Inflammatory macrophage treated with lipopolysaccharide for 1 hour (primary cell): ENCODE measurements at places on chromosomes 1 and 21.

DNA sequence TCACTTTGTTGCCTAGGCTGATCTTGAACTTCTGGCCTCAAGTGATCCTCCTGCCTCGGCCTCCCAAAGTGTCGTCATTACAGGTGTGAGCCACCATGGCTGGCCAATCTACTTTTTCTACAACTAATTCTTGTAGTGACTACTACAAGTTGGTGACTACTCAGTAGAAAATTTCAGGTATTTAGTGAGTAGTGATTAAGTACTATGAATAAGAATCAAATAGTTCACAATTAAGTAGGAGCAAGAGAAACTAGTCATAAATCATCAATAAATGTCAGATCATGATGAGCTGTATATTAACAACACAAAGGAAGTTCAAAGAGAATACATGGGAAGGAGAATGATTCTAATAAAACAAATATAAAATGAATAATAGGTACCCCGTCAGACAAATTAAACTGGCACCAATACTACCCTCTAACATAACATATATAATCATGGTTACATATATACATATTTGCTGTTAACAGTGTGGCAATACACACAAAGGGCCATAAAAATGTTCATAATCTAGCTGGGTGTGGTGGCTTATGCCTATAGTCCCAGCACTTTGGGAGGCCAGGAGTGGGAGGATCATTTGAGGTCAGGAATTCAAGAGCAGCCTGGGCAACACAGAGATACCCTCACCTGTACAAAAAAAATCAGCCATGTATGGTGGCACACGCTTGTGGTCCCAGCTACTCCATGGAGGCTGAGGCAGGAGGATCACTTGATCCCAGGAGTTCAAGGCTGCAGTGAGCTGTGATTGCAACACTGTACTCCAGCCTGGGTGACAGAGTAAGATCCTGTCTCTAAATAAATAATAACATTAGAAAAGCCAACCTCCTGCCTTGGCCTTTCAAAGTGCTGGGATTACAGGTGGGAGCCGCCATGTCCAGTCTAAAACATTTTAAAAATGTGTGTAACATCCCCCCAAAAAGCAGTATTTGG lies 19.1 kb downstream of the YY1AP1 start:
- DNase-seq: no peak

DNA sequence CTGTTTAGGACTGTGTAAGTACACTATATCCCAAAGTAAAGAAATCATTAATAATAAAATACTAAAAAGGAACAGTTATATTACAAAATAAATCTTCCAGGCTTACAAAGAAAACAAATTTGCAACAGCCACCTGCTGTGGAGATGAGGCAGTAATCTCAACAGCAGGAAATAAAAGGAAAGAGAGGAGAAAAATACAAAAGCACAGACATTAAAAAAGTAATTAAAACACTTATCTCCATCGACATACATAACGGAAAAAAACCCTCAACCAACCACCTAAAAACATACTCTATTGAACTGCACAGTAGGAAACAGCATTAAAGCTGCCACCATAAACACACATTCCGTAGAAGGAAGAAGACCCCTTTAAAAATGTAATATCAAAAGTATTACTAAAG lies 317.6 kb downstream of the DPYD start:
- DNase-seq: no peak

- DNase-seq: no peak
Measured at GRCh38 chr1:176669782-176670181, 206.8 kb downstream of the PAPPA2 start.

GRCh38 chr1:90970208-90970607 lies 51.6 kb downstream of the ZNF644 start:
- DNase-seq: no peak

DNA sequence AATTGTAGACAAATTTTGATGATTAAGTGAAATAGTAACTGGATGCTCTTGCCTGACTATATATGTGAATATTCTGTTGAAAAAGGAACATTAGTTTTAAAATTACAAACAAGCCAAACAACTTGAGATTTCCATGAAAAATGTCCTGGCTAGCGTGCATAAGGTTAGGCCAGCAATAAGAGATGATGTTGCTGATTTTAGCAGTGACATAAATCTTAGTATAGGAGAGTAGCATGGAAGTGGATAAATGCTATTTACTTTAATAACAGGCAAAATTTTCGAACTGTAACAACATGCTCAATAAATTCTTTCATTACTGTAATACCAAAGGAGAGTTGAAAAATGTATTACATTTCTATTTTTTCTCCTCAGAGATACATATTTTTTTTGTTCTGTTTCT lies 266.6 kb downstream of the LRRC7 start:
- no peak for DNase-seq

DNA sequence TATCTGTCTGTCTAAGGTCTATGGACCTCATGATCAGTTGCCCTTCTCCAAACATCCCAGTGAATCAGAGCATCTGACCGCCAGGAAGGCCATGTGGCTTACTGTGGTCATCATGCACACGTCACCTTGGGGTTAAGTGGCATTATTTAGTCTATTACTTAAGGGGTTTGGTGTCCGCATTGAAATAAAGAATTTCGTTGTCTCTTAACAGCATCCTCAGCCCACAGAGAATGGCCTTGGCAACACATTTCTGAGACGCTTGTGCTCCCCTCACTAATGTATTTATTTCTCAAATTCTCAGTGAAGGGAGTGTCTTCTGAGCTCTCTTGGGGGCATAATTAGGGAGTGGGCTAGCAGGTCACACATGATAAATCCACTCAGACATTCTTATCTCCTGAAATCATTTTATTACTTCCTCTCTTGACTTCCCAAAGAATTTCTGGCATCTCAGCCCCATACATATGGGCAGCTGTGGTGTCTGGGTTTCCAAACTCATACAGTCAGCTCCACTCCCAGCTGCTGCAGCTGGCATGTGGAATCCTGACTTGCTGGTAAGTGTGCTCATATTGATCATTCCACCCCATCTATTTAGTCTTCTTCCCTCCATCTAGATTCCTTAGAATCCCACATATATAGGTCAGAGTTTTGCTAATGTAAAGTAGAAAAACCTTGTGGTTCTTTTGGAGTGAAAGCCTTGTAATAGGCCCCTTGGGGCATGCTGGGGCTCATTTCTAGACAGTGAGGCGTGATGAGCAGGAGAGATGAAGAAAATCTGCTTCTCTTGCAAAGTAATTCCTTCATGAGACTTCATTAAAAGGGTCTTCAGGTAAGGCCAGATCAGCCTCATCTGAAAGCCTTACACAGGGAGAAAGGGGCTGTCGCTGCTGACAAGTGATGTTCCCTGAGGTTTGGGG lies 110.5 kb downstream of the HHAT start:
- no peak for DNase-seq

- peak; percentile 63 for DNase-seq
Measured at GRCh38 chr1:21706151-21706835, 37.1 kb upstream of the RAP1GAP start.

DNA sequence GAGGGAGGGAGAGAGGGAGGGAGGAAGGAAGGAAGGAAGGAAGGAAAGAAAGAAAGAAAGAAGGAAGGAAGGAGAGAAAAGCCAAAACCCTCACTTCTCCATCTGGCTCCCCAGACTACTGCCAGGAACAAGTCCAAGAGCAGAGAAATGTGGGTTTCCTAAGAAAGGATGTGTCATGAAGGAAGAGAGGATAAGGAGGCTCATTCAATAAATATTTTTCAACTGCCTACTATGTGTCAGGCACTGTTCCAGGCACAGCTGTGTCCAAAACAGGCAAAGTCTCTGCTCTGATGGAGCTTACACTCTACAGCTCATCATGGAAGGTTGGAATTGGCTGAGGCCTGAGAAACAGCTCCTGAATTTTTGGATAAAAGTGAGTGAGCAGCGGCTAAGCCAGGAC lies 42.6 kb upstream of the ATP2B4 start:
- DNase-seq: no peak

- DNase-seq: peak; percentile 92
Measured at GRCh38 chr1:14742181-14742980, 143.9 kb downstream of the KAZN start.
